PC-3 (cell line): ENCODE measurements at places on chromosomes 11 and 22. TPM values are rescaled to one million over a fixed set of nuclear protein-coding genes. Genes with fewer than 3 reads are reported as not detected.

DNA sequence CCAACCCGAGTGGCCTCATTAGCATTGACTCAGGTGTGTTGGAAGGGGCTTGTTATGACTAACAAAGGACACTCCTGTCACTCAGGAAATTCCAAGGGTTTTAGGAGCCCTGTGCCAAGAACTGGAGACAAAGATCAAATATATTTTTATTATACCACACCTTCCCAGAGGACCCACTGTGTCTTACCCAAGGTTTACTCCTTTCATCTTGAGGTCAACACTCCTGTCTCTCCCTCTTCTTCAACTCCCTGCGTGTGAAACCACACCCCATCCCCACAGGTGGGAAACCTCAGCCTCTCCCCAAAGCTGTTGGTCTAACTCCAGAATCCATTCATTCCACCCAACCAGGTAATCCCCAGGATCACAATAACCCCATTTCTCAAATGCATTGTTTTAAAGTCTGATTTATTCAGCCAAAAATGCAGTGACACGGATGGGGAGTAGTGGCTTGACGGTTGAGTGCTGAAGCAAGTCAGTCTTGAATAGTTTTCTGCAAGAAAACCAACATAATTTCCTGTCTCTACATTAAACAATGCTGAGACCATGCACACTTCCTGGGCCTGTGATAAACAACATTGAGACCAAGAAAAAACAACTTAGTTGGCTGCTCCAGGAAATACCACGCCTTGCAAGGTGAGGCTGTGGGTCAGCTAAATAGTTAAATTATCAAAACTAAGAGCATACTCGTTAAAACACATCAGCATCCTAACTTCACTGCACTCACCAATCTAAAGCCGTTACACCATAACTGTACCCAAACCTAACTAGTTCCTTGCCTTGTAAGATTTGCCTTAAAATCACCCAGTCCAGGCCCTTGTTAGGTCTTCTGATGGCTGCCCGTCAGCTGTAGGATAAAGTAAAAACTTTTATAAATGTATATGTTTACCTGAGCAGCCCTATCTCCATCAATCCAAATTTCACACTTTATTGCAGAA lies 38.5 kb upstream of the SPON1 start:
- H3K27ac ChIP-seq: peak overlapping the region; percentile 61
- DNase-seq: peak; percentile 75
- H3K36me3 ChIP-seq: no peaks in the 10 kb centered on the region
- H3K4me1 ChIP-seq: peaks cover 35% of the 10 kb centered on the region
- H3K27me3 ChIP-seq: no peaks in the 10 kb centered on the region

DNA sequence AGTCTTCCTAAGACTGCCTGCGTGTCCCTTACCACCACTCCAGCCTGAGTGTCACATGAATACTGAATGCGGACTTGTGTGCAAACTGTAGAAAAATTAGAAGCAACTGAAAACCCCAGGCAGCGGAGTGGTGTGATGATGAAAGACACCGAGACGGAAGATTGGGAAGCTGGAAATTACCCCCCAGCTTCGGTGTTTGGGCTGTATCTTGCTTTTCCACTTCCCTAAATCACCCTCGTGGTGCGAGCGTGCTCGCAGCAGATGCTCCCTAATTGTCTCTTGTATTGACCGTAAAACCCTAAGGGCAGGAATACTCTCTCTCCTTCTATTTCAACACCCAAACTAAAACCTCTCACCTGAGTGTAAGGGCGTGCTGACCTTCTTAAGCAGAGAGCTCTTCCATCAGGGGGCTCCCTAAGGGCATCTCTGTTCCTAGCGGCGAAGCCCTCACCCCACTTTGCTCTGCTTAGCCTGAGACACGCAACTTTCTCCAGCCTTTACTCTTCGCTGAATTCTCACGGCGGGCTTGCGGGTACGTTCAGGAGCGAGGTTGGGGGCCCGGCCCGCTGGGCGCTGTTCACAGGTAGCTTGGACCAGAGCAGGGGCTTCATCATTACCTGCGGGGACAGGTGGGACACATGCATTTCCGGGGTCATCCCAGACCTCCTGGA lies 62.4 kb downstream of the CRYBB2 start:
- peaks cover 36% of the 10 kb centered on the region for H3K27me3 ChIP-seq
- no peaks in the 10 kb centered on the region for H3K4me1 ChIP-seq
- no peaks in the 10 kb centered on the region for H3K36me3 ChIP-seq
- DNase-seq: no peak
- no peak overlapping the region for H3K4me3 ChIP-seq

GRCh38 chr11:115097796-115098408 lies 406.3 kb downstream of the CADM1 start:
- H3K4me1 ChIP-seq: no peaks in the 10 kb centered on the region
- no peak overlapping the region for H3K4me3 ChIP-seq
- DNase-seq: no peak
- no peak overlapping the region for H3K27ac ChIP-seq

The BID gene
- 123 and 129 TPM in 2 replicates for total RNA-seq
